Cardiac muscle cell (in vitro differentiated cells and primary cell): ENCODE measurements at places on chromosomes 1 and 21. TPM values are rescaled to one million over a fixed set of nuclear protein-coding genes. Genes with fewer than 3 reads are reported as not detected.

Gene ADAMTS5
- total RNA-seq: 0.07 and 0.21 TPM in 2 replicates

Gene NCAM2
- 0.45 and 2.5 TPM in 2 replicates for total RNA-seq

Gene DMRTB1
- total RNA-seq: not detected in 2 replicates

GRCh38 chr1:91763252-91763651, 122.7 kb downstream of the TGFBR3 start:
- DNase-seq: peak; percentile 57

DNA sequence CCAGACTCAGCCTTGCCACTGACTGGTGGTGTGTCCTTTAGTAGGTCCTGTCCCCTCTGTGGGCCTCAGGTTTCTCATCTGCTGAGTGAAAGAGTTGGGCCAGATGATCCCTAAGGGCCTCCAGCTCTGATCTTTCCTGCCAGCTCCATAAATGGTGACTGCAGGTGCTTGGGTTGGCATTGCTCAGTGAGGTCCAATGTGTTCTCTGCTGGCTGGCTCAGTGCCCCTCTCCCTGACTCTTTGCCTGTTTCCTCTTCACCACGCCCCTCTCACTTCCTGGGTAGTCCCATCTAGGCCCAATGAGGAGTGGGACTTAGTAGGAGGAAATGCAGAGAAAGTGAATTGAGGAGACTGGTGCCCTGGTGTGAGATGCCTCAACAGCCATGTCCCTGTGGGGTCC, 36.6 kb downstream of the UBE2T start:
- DNase-seq: no peak

- DNase-seq: no peak
These were observed 178.5 kb upstream of the DEPDC1 start for GRCh38 chr1:68675336-68675735.

DNA sequence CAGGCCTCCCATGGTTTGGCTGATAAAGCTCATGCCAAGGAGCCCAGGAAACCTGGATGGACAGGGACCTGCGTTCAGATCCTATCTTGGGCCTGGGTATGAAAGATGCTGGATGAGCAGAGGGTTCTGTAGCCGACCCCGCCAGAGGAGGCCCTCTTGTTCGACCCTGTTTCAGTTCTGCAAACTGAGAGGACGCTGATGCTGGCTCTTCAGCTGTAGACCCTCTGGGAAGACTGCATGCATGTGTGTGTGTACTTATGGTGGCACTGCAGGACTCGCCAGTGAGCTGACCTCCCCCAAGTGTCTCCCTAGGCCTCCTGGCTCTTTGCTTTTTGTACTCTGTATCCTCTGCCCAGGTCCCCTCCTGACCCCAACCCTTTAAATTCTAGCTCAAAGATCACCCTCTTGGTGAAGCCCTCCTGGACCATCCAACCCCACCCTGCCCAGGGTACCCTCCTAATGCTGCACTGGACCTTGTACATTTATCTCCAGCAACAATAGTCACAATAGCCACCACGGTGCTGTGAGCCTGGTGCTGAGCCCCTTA, 1.6 kb downstream of the EPS8L3 start:
- DNase-seq: no peak

DNA sequence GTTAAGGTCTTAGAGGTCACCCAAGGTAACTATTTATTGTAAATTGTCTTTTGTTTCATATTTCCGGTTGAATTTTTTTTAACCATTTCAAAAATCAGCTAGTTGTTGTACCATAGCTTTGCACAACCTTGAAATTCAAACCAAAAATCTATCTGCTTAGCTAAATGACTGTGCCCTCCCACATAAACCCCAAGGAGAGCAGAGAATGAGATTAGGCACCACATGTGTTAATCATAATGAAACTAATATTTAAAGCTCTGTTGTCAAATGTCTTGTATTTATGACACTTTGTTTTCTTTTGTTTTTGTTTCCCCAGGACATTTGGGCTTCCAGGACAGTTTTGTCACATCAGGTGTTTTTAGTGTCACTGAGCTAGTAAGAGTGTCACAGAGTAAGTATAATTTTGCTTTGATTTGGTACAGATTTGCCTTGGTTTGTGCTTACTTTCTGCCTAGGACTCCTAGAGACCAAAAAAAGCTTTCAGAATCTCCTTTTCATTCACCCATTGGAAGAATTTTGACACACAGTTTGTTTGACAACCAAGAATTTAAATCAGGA, 249.9 kb downstream of the NFIA start:
- peak; percentile 40 for DNase-seq

GRCh38 chr1:17639703-17640340, 100.3 kb downstream of the ARHGEF10L start:
- DNase-seq: no peak

DNA sequence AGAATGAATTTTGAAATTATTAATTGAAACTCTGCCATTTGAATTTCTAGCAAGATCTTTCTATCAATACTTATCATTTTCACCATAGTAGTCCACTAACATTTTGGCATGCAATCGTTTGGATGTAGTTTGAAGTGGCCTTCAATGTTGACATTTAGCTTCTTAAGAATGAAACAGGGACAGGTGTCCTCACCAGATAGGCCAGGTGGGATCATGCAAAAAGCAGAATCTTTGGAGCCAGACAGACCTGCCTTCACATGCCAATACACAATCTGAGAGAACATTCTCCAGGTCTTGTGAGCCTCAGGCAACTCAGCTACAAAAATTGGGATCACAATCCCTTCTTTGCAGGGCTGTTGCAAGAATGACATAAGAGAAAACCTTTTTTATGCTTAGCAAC, 18.3 kb upstream of the HSPA13 start:
- DNase-seq: no peak

GRCh38 chr1:169601096-169601881, 15.0 kb upstream of the F5 start:
- DNase-seq: peak; percentile 59

- no peak for DNase-seq
These were observed 44.5 kb downstream of the RPS6KA1 start for GRCh38 chr1:26574018-26574417.

DNA sequence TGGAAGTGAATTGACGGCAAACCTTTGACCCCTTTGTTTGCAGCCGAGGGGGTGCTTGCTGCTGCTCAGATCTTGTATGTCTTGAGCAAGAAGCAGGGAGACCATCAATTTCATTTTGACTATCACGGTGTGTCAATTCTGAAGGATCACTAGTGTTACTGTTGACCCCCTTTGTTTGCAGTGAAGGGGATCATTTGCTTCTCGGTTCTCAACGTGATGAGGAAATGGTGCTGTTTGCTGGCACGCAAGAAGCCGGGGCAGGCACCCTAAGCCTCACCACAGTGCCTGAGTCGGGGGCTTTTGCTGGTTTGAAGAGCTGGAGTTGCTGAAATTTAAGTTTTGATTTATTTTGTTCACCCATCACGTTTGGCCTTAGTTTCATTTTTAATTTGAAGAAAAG, 7.5 kb downstream of the RBM15 start:
- no peak for DNase-seq

- no peak for DNase-seq
These were observed 473.5 kb downstream of the PTPRU start for GRCh38 chr1:29709704-29710280.

GRCh38 chr1:166796620-166797236, 42.5 kb upstream of the POGK start:
- DNase-seq: no peak

GRCh38 chr1:32702599-32703478, at the start of gene SYNC:
Gene SYNC (minus strand): TSS chr1:32702770. CDS start chr1:32702660, 110 bp downstream.
- DNase-seq: peak; percentile 72

- no peak for DNase-seq
These were observed 177.0 kb downstream of the HS2ST1 start for GRCh38 chr1:87091425-87091824.

- no peak for DNase-seq
These were observed 9.8 kb downstream of the DISP1 start for GRCh38 chr1:222824641-222825040.

GRCh38 chr1:2358651-2359640, 32.4 kb downstream of the MORN1 start:
- DNase-seq: no peak

DNA sequence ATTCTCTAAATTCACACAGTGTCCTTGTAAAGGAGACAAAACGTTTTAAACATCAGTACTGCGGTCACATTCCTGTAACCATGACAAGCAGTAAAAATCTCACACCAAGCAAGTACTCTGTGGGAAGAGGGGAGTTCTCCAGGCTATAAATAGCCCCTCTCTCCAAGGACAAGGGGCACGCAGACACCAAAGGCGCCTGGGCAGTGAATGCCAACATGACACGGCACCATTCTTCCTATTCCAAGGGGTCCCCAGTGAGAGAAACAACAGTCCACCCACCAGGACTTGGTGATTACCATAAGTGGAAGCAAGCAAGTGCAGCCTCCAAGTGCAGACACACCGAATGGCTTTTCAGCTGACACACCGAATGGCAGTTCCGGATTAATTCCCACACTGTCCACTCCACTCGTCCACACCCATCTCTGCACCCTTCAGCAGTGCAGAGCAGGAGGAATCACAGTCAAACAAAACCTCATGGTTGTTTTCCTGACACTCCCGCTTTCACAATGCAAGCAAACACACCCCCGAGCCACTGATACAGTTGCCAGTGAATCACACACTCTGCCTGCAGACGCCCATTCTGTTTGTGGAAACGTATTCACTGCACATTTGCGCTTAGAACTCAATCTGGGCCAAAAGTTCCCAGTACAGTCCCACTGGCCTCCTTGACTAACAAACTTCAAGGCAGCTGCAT, 1.8 kb downstream of the PTTG1IP start:
- DNase-seq: peak; percentile 82
